ENCODE measurements at places on chromosomes 7 and 10.

GRCh38 chr10:49609006-49609282, 1.2 kb upstream of the SLC18A3 start:
- DNase-seq: no peak

GRCh38 chr10:58384095-58384494, 1.1 kb upstream of the TFAM start:
- no peak for DNase-seq

GRCh38 chr7:155491812-155492211, 33.9 kb downstream of the EN2 start:
- DNase-seq: no peak

DNA sequence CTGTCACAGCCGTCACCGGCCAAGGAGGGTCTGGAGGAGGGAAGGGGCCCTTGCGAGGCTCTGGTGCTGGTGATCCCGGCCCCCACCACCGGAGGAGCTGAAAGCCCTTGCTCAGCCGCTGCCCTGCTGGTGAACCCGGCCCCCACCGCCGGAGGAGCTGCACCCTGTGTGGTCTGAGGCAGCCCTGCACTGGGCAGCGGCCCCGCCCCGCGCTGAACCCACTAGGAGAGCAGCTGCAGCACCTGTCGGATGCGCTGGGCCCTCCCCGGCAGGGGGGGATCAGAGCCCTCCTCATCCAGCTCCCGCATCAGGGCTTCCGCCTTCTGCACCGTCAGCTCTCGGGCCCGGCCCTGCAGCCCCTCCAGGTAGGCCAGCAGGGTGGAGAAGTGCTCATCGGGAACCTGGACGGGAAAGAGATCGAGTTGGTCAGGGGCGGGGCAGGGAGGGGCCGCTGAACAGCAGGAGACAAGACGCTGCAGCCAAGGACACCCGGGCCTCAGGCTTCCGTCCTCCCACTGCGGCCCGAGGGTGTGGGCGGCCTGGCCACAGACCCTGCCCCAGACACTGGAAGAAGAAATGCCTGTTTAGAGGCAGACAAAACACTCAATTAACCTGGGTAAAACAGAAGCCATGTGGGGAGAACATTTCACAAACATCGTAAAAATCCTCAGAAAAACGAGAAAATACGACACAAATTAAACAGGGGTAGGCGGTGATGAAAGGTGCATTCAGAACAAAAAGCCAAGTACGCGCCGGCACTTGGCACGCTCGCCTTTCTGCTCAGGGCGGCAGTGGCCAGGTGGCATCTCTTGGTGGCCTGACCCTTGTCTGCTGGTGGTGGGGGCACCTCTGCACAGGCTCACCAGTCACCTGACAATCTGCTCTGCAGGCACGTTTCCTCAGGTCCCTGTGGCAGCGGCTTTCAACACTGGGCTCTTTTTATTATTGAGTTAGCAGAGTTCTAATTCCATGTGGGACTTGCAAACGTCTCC, 14.7 kb downstream of the CYP2W1 start:
- no peak for DNase-seq

DNA sequence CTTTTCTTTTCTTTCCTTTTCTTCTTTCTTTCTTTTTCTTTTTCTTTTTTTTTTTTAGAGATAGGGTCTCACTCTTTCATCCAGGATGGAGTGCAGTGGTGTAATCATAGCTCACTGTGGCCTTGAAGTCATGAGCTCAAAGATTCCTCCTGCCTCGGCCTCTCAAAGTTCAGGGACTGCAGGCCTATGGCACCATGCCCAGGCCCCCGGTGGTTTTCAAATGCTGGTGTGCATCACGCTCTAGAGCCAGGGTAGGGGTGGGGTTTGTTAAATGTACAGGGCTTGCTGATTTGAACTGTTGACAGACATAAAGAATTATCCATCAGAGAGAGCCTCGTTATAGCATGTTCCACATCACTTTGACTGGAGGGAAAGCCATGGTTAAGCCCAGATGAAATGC, 5.8 kb downstream of the MINDY4 start:
- DNase-seq: no peak

All from CMK (cell line).